ENCODE measurements at places on chromosomes 1 and 21. TPM values are rescaled to one million over a fixed set of nuclear protein-coding genes. Genes with fewer than 3 reads are reported as not detected.

DNA sequence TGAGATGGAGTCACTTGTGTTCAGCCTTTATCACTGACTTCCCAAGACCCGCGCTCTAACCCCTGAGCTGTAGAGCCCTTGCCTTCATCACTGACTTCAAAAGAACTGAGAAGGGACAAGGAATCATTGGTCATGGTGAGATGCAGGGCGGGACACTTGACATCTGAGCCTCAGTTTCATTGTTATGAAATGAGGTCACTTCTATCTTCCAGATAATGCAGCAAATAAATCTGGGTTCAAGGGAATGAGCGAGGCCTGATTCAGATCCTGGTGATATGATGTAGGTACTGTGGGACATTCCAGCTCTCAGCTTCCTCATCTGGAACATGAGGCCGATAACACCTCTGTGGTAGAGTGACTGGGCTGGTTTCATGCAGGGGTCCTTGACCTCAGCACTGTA is 13.8 kb downstream of the KAZN start:
- H3K4me3 ChIP-seq = no peak overlapping the region
- DNase-seq = no peak
- H3K4me1 ChIP-seq = no peaks in the 10 kb centered on the region
- no peak overlapping the region for H3K27ac ChIP-seq
- H3K36me3 ChIP-seq = no peaks in the 10 kb centered on the region

DNA sequence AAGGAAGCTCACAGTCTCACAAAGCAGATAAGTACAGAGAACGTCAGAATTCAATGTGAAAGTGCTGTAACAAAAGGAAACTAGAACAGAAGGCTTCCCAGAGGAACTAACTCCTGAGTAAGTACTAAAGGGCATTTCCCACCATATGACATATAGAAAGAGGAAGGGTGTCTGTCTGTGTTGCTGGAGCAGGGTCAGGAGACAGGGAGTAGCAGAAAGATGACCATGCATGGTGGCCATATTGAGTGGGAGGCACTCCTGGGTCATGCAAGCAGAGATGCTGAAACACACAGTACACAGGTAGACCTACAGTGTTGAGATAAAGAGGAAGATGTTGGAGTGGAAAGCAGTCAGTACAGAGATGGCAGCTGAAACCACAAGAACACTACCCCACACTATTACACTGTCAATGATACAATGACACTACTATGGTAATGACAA is 47.3 kb downstream of the SLC25A24 start:
- H3K4me1 ChIP-seq = no peaks in the 10 kb centered on the region
- no peak overlapping the region for H3K4me3 ChIP-seq
- peaks cover 92% of the 10 kb centered on the region for H3K36me3 ChIP-seq
- no peaks in the 10 kb centered on the region for H3K27me3 ChIP-seq
- DNase-seq = no peak

DNA sequence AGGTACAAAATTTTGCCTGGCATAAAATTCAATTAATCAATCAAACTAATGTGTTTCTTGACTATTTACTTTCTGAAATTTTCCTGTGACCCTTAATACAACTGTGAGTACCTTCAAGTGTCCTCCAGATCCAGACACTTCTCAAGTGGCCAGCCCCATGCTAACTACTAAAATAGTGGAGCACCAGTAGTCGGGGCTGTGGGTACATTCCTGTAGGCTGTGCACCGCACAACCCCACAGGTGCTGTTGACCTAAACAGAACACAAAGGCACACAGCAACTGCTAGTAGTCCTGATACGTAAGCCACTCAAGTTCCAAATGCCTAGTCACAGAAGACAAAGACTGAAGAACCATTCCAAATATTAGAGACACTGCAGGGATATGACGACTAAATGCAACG is 36.6 kb downstream of the TMEM50B start:
- H3K4me3 ChIP-seq = no peak overlapping the region
- peaks cover 53% of the 10 kb centered on the region for H3K36me3 ChIP-seq
- H3K4me1 ChIP-seq = peaks cover 25% of the 10 kb centered on the region
- no peaks in the 10 kb centered on the region for H3K27me3 ChIP-seq
- DNase-seq = no peak
- peak overlapping the region; percentile 45 for H3K27ac ChIP-seq

DNA sequence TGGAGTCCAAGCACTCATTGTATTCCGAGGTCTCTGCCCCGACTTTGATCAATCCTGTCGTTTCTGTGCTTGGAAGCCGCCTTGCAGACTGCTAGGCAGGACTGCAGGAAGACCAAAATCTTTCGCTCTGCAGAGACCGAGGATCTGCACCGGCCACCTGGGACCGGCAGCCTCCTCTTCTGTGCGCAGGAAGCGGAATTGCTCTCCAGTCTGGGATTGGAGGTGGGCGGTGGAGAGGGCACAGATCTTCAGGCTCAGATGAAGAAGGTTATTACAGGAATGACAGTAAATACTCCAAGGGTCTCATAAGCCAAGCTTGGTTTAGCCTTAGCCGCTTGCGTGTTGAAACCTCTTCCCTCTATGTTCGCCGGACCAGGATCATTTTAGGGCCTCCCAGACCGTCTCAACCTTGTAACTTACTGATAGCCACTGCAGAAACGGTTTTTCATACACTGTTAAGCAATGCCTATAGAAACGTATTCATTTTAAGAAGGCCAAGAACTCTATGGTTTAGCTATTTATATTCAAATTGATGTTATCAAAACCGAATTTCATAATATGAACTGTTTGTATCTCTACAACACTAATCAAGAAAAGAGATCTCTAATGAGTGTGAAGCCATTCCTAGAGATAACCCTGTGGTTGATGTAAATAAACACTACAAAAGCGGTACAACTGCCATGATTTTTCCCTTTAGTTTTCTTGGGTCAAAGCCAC is 1.1 kb downstream of the MIA3 start:
- H3K27ac ChIP-seq = peak overlapping the region; percentile 92
- DNase-seq = no peak

DNA sequence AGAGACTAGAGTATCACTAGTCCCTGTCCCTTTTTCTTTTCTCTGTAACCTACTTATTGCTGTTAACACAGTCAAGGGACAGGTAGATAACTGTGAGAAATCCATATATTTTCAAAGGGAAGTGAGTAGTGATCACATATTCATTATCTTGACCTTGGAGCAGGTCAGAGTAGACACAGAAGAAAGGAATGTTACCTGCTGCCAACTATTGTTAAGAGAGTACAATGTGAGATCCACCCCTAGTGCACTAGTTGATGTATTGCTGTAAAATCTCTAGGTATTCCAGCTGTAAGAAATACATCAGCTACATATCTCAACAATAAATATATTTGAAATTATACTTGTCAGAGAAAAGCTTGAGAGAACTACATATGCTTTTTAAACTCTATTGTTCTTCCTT is 68.7 kb upstream of the ADGRL2 start:
- H3K4me1 ChIP-seq = no peaks in the 10 kb centered on the region
- no peak overlapping the region for H3K27ac ChIP-seq
- H3K4me3 ChIP-seq = no peak overlapping the region

- peaks cover 35% of the 10 kb centered on the region for H3K36me3 ChIP-seq
- H3K4me3 ChIP-seq = no peak overlapping the region
- no peak overlapping the region for H3K27ac ChIP-seq
- no peaks in the 10 kb centered on the region for H3K4me1 ChIP-seq
- DNase-seq = no peak
These were observed 19.8 kb downstream of the PLA2G2E start for GRCh38 chr1:19903621-19904020.

- no peak for DNase-seq
- H3K4me3 ChIP-seq = no peak overlapping the region
- H3K4me1 ChIP-seq = peaks cover 8% of the 10 kb centered on the region
- no peak overlapping the region for H3K27ac ChIP-seq
- no peaks in the 10 kb centered on the region for H3K36me3 ChIP-seq
These were observed 183.5 kb upstream of the ADGRL4 start for GRCh38 chr1:79190074-79190473.

DNA sequence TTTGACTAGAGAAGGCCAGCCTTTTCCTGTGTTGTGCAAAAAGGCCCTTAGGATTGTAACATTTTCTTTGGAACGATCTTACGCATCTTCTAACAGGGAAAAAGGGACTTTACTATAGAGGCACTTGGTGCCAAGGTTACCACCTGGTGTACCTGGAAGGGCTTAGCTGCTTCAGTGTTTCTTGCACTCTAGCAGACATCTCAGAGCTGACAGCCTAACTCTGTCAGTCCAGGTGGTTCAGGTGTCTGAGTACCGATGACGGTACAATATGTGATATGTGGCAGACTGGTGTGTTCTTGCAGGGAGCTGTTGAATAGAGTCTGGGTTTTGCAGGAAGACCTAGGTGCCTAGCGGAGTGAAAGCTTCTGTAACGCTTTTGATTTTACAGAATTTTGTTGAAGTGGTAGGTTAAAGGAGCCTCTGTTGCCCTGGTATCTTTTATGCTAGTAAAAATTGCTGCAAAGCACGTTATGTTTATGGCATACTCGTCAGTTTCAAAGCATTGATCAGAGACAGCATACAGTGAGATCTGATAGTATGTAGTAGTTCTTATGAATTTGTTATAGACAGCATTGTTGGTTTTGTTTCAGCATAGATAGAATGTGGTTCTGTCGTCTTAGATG is 1.4 kb downstream of the MAGI3 start:
- H3K4me1 ChIP-seq = peaks cover 30% of the 10 kb centered on the region

DNA sequence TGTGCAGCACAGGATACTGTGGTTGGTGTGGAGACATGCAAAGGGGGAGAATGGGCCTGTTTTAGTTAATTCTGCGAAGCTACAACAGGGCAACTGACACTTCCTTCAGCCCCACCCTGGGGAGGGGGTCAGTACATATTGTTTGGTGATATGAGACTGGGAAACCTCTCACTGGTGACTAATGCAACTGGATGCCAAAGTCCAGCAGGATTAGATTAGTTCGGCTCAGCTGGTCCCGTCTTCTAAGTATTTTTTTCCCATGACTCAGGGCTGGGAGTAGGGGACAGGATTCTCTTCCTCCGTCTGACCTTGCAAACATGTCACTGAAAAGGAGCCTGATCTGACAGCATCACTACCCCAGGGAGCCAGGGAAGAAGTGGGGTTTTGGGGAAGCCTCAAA is 43.0 kb downstream of the PLXNA2 start:
- no peak overlapping the region for H3K4me3 ChIP-seq
- peaks cover 54% of the 10 kb centered on the region for H3K4me1 ChIP-seq
- H3K27me3 ChIP-seq = no peaks in the 10 kb centered on the region
- peak overlapping the region; percentile 45 for H3K27ac ChIP-seq
- DNase-seq = no peak
- peaks cover 16% of the 10 kb centered on the region for H3K36me3 ChIP-seq

GRCh38 chr1:183023146-183023600 is at the start of gene LAMC1:
Gene LAMC1 (plus strand): TSS chr1:183023420. CDS start chr1:183023717, 297 bp downstream.
- peaks cover 40% of the 10 kb centered on the region for H3K4me1 ChIP-seq
- no peaks in the 10 kb centered on the region for H3K36me3 ChIP-seq
- no peaks in the 10 kb centered on the region for H3K27me3 ChIP-seq
- H3K4me3 ChIP-seq = peak within 1 kb of the TSS; percentile 93
- peak within 1 kb of the TSS; percentile 100 for H3K27ac ChIP-seq
- DNase-seq = no peak

DNA sequence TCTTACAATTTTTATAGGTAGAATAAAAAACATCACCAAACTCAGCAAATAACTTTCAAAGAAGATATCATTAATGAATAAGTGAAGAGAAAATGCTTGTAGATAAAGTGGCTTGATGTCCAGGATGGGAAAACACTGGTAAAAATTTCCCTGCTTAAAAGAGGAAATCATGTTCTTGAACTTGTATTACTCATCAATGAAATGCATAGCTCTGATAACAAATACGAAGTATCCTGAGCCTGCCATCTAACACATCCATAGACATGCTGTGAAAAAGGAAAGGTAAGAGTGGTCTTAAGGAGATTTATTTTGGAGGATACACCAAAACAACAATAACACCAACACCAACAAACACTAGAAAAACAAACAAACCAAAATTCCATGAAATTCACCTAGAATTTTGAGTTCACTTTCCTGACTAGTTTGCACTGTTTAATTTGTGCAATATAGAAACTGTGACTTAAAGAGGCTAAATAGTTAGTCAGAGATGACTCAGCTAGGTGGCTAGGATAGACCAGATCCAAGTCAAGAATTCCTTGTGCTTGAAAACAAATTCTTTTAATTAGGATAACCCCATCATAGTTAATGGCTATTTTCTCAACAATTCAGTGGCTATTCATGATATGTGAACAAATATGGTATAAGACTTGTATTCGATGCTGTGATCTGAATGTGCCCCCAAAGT is 179.8 kb upstream of the KCNK2 start:
- no peak overlapping the region for H3K4me3 ChIP-seq
- H3K27ac ChIP-seq = no peak overlapping the region
- no peaks in the 10 kb centered on the region for H3K36me3 ChIP-seq
- H3K4me1 ChIP-seq = no peaks in the 10 kb centered on the region

The PLCH2 gene
- total RNA-seq = 0.42 TPM

The INSRR gene
- total RNA-seq = not detected

DNA sequence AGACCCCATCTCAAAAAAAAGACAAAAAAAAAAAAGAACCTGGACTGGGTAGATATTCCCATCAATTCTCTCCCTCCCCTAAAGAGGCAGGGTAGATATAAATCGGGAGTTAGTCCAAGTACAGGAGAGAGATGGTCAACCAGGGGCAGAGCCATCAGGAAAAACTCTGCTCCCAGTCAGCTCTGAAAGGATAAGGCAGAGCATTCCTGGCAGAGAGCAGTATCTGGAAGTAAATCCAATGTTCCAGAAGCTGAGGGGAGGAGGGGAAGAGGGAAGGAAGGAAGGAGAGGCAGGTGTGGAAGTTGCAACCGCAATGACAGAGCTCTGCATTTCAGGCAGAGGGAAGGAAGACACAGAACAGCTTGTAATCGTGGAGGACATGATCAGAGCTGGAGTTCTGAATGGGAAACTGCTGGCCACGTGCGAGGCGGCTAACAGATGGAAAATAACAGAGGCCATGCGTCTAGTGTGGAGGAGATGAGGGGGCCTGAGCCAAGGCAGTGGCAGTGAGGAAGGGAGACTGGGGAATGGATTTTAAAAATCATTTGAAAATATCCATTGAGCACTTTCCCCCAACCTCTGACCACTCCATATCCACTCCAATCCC is 15.3 kb upstream of the VWA5B1 start:
- H3K36me3 ChIP-seq = no peaks in the 10 kb centered on the region
- H3K27me3 ChIP-seq = no peaks in the 10 kb centered on the region
- no peaks in the 10 kb centered on the region for H3K4me1 ChIP-seq

GRCh38 chr1:205933671-205934618 is 9.3 kb downstream of the SLC26A9 start:
- H3K27me3 ChIP-seq = no peaks in the 10 kb centered on the region
- no peaks in the 10 kb centered on the region for H3K4me1 ChIP-seq
- H3K36me3 ChIP-seq = no peaks in the 10 kb centered on the region
- H3K4me3 ChIP-seq = no peak overlapping the region

All from esophagus muscularis mucosa (tissue), 4 donors.